ENCODE measurements at places on chromosomes 11 and 22. TPM values are rescaled to one million over a fixed set of nuclear protein-coding genes. Genes with fewer than 3 reads are reported as not detected.

Gene NCAM1
- total RNA-seq: 0.37 TPM

Gene CRYBB2
- not detected for total RNA-seq

Gene SPON1
- 1.6 TPM for total RNA-seq

Gene OR10V1
- total RNA-seq: not detected

Gene LARGE1
- total RNA-seq: 12.1 TPM

Gene POU2AF1
- not detected for total RNA-seq

Gene RNF169
- 29.1 TPM for total RNA-seq

Gene KCTD21
- total RNA-seq: 9.2 TPM

Gene MIOX
- total RNA-seq: not detected

Gene SEPTIN3
- not detected for total RNA-seq

Gene EP300
- 64.9 TPM for total RNA-seq

Gene C11orf16
- not detected for total RNA-seq

Gene LRRC75B
- total RNA-seq: 3.3 TPM

Gene HTR3A
- total RNA-seq: not detected

Gene UPB1
- total RNA-seq: not detected

Gene VWCE
- 8.1 TPM for total RNA-seq

Gene MS4A1
- total RNA-seq: not detected

Gene NRIP3
- 4.0 TPM for total RNA-seq

Gene PHOX2A
- not detected for total RNA-seq

Gene OVOL1
- not detected for total RNA-seq

Gene TMPRSS13
- under 0.01 TPM for total RNA-seq

Gene TTLL12
- 60.3 TPM for total RNA-seq

Gene MS4A15
- not detected for total RNA-seq

Gene PCNX3
- 25.4 TPM for total RNA-seq

Gene HTATIP2
- 37.8 TPM for total RNA-seq

Gene OR5P2
- not detected for total RNA-seq

Gene CLCF1
- total RNA-seq: 3.3 TPM

Gene RBX1
- 63.6 TPM for total RNA-seq

Gene ZNF70
- total RNA-seq: 4.9 TPM

Gene TTC36
- 0.20 TPM for total RNA-seq

Gene KCNK4
- total RNA-seq: not detected

Gene C11orf91
- total RNA-seq: not detected

Gene CHRNA10
- total RNA-seq: 1.6 TPM

Data from subcutaneous preadipocyte (primary cell).